ENCODE measurements at places on chromosomes 4 and X.

DNA sequence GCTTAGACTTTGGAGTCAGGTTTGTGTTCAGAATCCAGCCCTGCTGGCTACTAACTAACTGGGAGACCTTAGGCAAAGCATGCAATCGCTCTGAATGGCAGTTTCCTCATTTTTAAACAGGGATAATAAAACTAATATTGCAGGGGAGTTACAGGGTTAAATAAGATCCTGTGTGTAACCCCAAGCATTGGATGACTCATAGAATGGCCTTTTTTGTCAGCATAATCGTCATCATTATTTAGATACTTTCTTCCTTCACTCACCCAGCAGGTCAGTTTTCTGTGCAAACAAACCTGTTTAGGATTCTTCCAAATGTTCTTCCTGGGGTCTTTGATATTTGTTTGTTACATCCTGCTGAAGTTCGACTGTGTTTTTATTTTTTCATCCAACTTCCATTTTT is 208.2 kb downstream of the EVC2 start:
- no peak for DNase-seq

DNA sequence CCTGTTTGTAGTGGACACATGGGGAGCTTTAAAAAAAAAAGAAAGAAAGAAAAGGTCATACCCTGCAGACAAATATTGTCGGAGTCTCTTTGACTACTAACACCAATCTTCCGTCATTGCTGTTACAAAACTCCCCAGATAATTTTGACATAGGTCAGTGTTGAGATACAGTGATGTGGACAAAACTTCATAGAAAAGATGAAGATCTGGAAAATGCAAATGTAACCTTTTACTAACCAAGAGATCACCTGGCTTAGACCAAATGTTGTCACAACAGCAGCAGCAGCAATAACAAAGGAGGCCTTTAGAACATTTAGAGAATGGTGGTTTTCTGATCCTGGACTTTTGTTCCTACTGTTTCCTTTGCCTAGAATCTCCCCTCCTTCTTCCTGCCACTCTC is 8.1 kb upstream of the COMMD8 start:
- DNase-seq: no peak

- DNase-seq: no peak
Observed at GRCh38 chrX:42664680-42665079, 113.3 kb downstream of the PPP1R2C start.

GRCh38 chr4:142741995-142742394 is 104.1 kb downstream of the INPP4B start:
- DNase-seq: no peak

DNA sequence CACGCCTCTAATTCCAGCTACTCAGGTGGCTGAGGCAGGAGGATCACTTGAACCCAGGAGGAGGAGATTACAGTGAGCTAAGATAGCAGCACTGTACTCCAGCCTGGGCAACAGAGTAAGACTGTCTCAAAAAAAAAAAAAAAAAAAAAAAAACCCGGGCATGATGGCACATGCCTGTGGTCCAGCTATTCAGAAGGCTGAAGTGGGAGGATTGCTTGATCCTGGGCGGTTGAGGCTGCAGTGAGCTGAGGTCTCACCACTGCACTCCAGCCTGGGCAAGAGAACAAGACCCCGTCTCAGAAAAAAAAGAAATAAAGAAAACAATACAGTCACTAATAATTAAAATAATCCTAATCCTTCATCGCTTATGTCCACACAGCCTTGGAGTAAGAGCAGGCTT is 68.1 kb downstream of the APBB2 start:
- DNase-seq: no peak

GRCh38 chr4:87516683-87517082 is 12.5 kb downstream of the SPARCL1 start:
- no peak for DNase-seq

GRCh38 chr4:20629186-20630106 is 70.8 kb upstream of the PACRGL start:
- no peak for DNase-seq

DNA sequence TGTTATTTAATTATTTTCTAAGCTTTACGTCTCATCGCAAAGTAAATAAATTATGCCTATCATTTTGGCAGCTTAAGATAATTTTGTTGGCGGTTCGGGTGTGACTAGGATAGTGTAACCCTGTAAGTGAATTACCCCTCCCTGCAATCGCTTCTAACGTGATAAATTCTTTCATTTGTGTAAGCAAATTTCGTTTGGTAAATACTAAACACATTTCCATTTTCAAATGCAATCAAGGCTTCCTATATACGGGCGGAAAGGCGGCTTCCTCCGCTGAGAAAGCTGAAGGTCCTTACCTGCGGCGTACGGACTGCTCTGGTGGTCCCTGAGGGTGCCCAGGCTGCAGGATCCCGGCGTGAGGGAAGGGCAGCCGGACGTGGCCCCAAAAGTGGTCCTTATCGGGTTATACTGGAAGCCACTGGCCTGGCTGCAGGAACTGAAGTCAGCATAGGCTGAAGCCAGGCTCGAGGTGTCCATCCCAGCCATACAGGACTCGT is 403 bp downstream of the PHOX2B start:
- DNase-seq: no peak

GRCh38 chrX:17606231-17606630 is 131.1 kb upstream of the SCML1 start:
- DNase-seq: no peak

DNA sequence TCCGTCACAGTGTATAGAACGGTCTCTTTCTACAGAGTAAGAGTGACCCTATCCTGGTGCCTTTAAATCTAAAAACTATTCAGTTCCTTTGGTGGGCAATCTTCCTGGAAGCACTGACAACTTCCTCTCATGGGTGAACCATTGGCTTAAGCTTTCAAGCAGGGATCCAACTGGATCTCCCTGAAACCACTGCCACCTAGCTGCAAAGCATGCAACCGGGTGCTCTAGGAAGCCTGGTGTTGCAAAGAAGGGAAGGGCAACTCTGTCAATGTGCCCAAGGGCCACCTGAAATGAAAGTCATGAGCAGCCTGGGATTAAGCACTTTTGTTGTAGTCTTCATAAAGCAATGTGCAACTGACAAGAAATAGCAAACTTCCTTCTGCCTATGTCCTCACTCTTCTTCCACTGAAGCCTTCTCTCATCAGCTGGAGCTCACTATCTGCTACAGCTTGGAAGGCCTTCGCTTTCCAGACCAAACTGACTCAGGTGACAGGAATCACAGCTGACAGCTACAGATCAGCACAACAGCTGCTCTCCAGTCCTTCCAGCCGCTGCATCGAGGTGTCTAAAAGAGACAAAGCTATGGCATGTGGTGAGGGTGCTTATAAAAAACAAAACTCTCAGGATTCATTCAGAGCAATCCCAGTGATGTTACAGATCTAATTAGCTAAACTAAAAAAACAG is 46.1 kb downstream of the SETD7 start:
- peak; percentile 49 for DNase-seq

- DNase-seq: no peak
Observed at GRCh38 chrX:133516686-133517085, 101.4 kb upstream of the GPC4 start.

GRCh38 chr4:127781300-127782024 is 660 bp upstream of the HSPA4L start:
- DNase-seq: peak; percentile 35

DNA sequence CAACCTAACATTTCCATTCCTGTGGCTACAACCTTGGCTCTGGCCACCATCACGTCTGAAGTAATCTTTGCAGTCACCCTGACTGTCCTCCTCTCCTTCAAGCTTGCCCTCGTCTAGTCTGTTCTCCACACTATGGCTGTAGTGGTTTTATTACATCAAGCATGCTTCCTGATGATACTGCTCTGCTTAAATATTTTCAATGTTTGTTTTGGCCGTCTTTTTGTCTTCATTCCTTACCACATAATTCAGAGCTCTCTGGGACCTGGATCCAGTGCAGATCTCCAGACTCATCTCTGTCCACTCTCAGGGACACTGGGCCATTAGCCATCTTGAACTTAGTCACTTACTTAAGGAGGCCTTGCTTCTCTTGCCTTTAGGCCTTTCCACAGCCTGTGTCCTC is 27.7 kb upstream of the FREM3 start:
- DNase-seq: no peak

DNA sequence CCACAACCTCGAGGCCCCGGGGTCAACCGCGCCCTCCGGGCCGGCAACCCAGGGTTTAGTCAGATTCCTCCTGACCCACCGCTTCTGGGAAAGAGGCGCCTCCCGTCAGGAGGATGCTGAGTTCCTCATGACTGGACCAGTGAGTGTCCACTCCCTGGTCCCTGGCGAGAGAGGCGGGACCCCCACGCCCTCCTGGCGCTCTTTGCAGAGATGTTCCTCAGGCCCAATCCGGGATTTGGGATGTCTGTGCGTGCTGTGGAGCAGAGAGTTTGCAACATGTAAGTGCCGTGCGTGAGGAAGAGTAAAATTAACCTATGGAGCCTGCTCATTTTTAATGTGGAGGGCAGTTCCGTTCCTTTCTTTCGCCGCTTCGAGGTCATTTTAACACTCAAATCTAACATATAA is 824 bp upstream of the UGDH start:
- DNase-seq: no peak

- DNase-seq: no peak
Observed at GRCh38 chr4:3830774-3831528, 64.8 kb downstream of the ADRA2C start.

DNA sequence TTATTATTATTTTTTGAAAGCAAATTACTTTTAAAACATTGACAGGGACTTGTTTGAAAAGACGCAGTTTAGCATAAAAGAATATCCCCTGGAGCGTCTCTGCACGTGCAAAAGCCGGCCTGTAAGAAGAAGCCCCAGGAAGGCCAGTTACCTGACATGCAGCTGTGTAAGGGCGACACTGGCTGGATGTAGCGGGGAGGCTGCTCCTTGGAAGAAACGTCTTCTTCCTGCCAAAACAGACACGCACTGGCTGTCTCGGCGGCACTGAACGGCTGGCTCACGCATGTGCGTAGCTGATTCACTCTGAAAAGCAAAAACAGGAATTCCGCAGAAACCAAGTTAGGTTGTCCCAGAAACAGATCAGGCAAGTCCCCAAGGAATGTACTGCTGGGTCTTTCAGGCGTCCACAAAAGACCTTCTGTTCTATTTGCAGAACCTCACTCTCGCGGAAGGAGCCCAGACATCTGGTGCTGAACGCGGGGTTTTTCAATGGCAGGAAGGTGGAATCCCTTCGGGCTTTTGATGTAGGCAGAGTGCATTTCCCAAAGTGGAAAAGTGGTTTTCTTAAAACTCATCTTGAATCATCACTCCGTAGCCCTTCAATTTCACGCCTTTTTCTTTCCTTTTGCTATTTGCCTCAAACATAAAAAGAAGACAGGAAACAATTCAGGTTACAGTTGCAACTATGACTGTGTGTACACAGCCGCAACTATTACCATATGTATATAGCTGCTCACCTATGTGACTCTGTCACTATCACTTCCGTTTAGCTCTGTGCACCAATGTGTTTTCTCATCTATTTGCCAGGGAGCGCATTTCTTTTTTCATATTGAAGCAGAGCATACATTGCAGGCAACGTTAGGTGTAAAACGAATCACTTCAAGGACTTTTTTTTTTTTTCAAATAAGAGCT is 38.1 kb upstream of the ARSH start:
- peak; percentile 44 for DNase-seq

Measured in kidney capillary endothelial cell (primary cell).